ENCODE measurements at places on chromosomes 2 and 18. TPM values are rescaled to one million over a fixed set of nuclear protein-coding genes. Genes with fewer than 3 reads are reported as not detected.

DSG1 gene
- polyA plus RNA-seq = not detected

SLC38A11 gene
- not detected for polyA plus RNA-seq

OTOS gene
- polyA plus RNA-seq = 0.40 TPM

IL18R1 gene
- polyA plus RNA-seq = not detected

CYTIP gene
- not detected for polyA plus RNA-seq

NOSTRIN gene
- 1.8 TPM for polyA plus RNA-seq

Measured in GM23338 (cell line).